ENCODE measurements at places on chromosomes 7 and 10.

DNA sequence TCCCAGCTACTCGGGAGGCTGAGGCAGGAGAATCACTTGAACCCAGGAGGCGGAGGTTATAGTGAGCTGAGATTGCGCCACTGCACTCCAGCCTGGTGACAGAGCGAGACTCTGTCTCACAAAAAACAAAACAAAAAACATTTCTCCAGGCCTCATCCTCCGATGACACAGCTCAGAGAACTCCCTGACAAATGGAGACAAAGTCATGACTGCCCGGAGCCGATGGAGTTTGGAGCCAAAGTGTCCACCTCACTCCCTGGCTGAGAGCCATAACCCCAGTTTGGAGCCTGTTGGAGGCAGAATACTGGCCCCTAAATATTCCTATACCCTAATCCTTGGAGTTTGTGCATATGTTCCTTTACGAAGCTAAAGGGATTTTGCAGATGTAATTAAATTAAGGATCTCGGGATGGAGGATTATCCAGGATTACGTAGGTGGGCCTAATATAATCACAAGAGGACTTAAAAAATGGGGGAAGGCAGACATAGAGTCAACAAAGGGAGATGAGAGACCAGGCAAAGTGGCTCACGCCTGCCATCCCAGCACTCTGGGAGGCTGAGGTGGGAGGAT, 22.7 kb downstream of the SSC4D start:
- no peak for DNase-seq

- no peak for DNase-seq
Observed at GRCh38 chr7:15209429-15209828, 306.9 kb upstream of the DGKB start.

DNA sequence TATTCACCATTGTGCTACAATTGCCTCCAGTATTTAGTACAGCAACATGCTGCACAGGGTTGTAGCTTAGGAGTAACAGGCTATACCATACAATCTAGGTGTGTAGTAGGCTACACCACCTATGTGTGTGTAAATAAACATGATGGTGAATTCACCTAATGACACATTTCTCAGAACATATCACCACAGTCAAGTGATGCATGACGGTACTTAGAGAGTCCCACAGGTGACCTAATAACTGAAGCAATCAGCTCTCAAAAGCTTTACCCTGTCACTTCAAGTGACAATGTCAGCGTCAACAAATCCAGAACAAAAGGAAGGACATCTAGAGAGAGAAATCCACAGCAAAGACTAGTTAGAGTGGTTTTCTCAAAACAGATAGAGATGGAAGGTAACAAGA, 38.8 kb downstream of the CCNJ start:
- no peak for DNase-seq

GRCh38 chr7:72268090-72268489, 144.0 kb downstream of the CALN1 start:
- no peak for DNase-seq

All from kidney glomerular epithelial cell (primary cell).